ENCODE measurements at places on chromosomes 5 and 9.

GRCh38 chr9:27398982-27399653 is 102.2 kb upstream of the EQTN start:
- no peak for DNase-seq

DNA sequence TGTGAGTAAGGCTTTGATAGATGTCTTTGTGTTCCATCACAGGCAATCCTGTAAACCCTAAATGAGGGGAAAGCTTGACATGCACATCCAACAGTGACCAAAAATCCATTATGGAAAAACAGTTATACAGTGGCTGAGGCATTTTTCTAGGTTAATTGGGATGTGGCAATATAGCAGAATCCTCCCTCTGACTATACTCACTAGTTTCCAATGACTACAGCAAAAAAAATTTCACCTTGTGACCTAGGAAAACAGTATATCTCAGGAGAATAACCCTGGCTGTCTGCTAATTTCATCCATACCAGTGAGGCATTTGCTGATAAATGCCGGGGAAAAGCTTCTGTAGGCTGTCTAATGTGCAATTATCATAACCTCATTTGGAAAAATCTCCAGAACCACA is 49.9 kb upstream of the SNCAIP start:
- no peak for DNase-seq

DNA sequence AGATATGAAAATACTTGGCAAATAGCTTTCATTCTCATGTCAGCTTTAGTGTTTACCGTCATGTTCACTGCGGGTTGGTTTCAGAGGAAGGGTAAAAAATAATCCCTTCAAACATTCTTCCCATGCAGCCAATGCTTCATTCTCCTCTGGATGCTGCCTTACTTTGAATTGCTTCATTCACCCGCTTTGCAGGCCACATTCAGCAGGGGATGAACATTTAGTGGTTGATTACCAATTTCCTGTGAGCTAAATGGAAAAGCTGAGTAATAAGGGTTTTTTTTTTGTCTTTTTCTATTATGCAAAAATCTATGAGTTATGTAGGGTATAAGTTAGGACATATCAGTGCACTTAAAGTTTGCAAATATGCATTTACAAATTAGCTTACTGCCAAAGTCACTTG is 96.3 kb upstream of the MEF2C start:
- DNase-seq = no peak

- no peak for DNase-seq
Measured at GRCh38 chr9:16668734-16669295, 201.7 kb downstream of the BNC2 start.

- DNase-seq = no peak
Measured at GRCh38 chr9:124680714-124681390, 90.3 kb downstream of the NR6A1 start.

- no peak for DNase-seq
Measured at GRCh38 chr9:7115606-7116005, 357.8 kb downstream of the KDM4C start.

- no peak for DNase-seq
Measured at GRCh38 chr9:16828340-16829281, 41.9 kb downstream of the BNC2 start.

DNA sequence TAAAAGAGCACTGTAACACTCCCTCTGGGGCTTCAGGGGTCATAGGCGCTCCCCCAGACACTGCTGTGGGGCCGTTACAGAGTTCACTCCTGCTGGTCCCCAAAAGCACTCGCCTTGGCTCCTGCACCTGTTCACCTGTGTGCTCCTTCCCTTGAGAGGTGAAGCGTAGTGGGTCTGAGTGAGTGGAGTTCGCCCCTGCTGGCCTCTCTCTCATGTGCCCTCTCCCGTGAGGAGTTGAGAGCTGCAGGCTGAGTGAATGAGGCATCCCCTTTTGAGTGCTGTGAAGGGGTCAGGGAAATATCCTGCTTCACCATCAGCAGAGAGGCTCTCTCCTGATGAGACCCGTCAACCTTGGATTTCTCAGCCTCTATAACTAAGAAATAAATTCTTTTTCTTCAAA is 134.6 kb upstream of the TUT7 start:
- no peak for DNase-seq

- no peak for DNase-seq
Measured at GRCh38 chr5:1867114-1867814, 15.5 kb downstream of the IRX4 start.

GRCh38 chr9:13513716-13514444 is 234.4 kb upstream of the MPDZ start:
- no peak for DNase-seq

GRCh38 chr5:154238776-154239481 is 48.4 kb downstream of the GALNT10 start:
- no peak for DNase-seq

- DNase-seq = peak; percentile 49
Measured at GRCh38 chr5:94618029-94618492, 343 bp downstream of the KIAA0825 start.

- DNase-seq = no peak
Measured at GRCh38 chr5:39021413-39021812, 52.8 kb downstream of the RICTOR start.

GRCh38 chr5:40333459-40334241 is 346.1 kb upstream of the PTGER4 start:
- peak; percentile 12 for DNase-seq

- peak; percentile 2 for DNase-seq
Measured at GRCh38 chr9:32906213-32906612, 95.2 kb downstream of the APTX start.

Data from CD4-positive, alpha-beta T cell treated with Interleukin-17A for 1 hour (primary cell).